ENCODE measurements at places on chromosomes 7 and 10.

GRCh38 chr7:42699380-42700178 is 212.3 kb downstream of the C7orf25 start:
- peaks cover 7% of the 10 kb centered on the region for H3K4me1 ChIP-seq
- H3K27ac ChIP-seq = peak overlapping the region; percentile 28
- no peaks in the 10 kb centered on the region for H3K27me3 ChIP-seq
- no peaks in the 10 kb centered on the region for H3K36me3 ChIP-seq
- no peak for DNase-seq

DNA sequence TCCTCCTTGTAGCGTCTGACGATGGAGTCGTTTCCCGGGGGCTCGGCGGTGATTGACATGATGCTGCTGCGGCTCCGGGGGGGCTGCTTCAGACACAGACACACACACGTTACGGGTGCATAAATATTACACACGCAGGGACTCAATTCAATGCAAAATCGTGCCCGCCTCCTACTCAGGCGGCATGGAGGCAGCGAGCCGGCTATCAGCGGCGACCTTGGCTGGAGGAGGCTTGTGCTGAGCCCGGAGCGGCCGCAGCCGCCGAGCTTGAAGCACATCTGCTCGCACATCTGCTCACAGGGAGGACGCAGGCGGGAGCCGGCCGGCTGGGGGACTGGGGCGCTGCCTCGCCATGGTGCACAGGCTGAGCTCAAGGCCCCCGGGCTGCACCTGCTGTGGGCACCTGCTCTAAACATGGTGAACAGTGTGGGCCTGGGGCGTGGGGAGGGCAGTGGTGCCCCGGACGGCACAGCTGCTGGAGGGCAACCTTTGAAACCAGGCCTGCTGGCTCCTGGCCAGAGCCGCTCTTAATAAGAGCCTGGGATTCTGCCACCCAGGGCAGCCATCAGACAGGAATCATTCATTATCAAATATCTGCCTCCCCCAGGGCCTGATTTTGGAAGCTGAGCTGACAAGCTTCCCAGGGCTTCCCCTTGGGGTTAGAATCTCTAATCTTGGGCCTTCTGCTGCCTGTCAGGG is 84.7 kb upstream of the GNA12 start:
- peak; percentile 64 for DNase-seq
- H3K4me3 ChIP-seq = no peak overlapping the region
- no peaks in the 10 kb centered on the region for H3K27me3 ChIP-seq
- H3K4me1 ChIP-seq = no peaks in the 10 kb centered on the region
- no peak overlapping the region for H3K27ac ChIP-seq
- H3K36me3 ChIP-seq = no peaks in the 10 kb centered on the region

GRCh38 chr10:7438196-7438986 is 27.6 kb upstream of the SFMBT2 start:
- peaks cover 59% of the 10 kb centered on the region for H3K27me3 ChIP-seq
- H3K4me3 ChIP-seq = no peak overlapping the region
- peaks cover 3% of the 10 kb centered on the region for H3K4me1 ChIP-seq
- H3K27ac ChIP-seq = no peak overlapping the region

DNA sequence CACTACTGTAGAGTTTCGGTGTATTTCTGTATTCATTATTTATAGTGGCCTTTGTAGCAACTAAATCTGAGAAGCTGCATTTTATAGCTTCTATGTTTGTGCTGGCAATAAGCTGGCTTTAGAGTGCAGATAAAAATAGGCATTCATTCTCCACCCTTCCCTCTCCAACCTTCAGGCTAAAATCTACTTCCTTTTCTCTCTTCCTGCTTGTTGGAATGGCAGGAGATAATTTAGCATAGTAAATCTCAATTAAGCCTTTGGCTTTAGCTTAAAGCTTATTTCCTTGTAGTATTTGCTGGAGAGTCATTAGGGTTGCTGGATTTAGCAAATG is 58.5 kb downstream of the CPVL start:
- no peaks in the 10 kb centered on the region for H3K27me3 ChIP-seq
- peaks cover 12% of the 10 kb centered on the region for H3K4me1 ChIP-seq
- H3K4me3 ChIP-seq = no peak overlapping the region
- no peak overlapping the region for H3K27ac ChIP-seq

GRCh38 chr10:89079961-89080360 is 89.4 kb downstream of the FAS start:
- H3K27me3 ChIP-seq = no peaks in the 10 kb centered on the region
- no peak overlapping the region for H3K4me3 ChIP-seq
- H3K4me1 ChIP-seq = no peaks in the 10 kb centered on the region
- no peak overlapping the region for H3K27ac ChIP-seq

- no peaks in the 10 kb centered on the region for H3K36me3 ChIP-seq
- H3K27me3 ChIP-seq = peaks cover 14% of the 10 kb centered on the region
- no peaks in the 10 kb centered on the region for H3K4me1 ChIP-seq
- no peak overlapping the region for H3K27ac ChIP-seq
- DNase-seq = no peak
Observed at GRCh38 chr10:49277973-49278372, 21.0 kb upstream of the C10orf71 start.

- no peak overlapping the region for H3K27ac ChIP-seq
- H3K27me3 ChIP-seq = no peaks in the 10 kb centered on the region
- no peaks in the 10 kb centered on the region for H3K4me1 ChIP-seq
- H3K4me3 ChIP-seq = no peak overlapping the region
- no peaks in the 10 kb centered on the region for H3K36me3 ChIP-seq
Observed at GRCh38 chr7:41763626-41764025, 60.7 kb upstream of the INHBA start.

- H3K27ac ChIP-seq = no peak overlapping the region
- peak; percentile 55 for DNase-seq
- H3K4me3 ChIP-seq = no peak overlapping the region
- no peaks in the 10 kb centered on the region for H3K27me3 ChIP-seq
- peaks cover 19% of the 10 kb centered on the region for H3K36me3 ChIP-seq
Observed at GRCh38 chr10:96577069-96577468, 9.7 kb downstream of the TM9SF3 start.

DNA sequence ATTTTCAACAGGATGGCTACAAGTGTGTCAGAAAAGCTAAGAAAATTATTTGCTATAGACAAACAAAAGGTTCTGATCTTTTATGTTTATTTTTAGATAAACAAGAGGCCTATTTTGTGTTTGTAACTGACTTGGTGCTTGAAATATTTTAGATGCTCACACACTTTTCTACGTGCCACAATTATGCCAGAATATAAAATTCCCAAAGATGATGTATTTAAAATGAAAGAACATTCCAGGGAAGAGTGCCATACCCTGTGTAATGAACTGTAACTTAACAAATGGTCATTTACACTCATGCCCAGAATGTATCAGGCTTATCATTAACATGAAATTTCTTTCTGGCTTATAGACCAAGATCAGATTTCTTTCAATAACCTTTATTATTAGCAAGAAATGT is 144.9 kb upstream of the MTPN start:
- no peak overlapping the region for H3K27ac ChIP-seq
- no peaks in the 10 kb centered on the region for H3K36me3 ChIP-seq
- no peaks in the 10 kb centered on the region for H3K27me3 ChIP-seq
- no peaks in the 10 kb centered on the region for H3K4me1 ChIP-seq

DNA sequence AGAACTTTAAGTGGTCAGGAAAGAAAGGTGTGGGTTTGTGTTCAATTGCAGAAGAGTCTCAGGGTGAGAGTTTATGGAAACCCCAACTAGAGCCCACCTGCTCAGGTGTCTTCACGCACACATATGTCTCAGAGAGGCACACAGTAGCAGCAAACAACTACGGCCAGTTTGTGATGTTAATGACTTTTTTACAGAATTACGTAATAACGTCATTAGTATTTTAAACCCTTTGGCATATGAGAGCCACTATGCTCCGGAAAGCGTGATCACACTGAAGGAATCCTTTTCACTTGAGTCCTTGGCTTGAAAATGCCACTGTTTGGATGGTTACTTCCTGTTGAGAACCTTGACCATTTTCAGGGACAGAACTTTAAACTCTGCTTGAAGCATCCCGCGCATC is 204.0 kb downstream of the PTPRN2 start:
- no peaks in the 10 kb centered on the region for H3K27me3 ChIP-seq
- H3K4me1 ChIP-seq = no peaks in the 10 kb centered on the region
- no peak overlapping the region for H3K4me3 ChIP-seq

- no peak overlapping the region for H3K27ac ChIP-seq
- H3K27me3 ChIP-seq = no peaks in the 10 kb centered on the region
- no peaks in the 10 kb centered on the region for H3K36me3 ChIP-seq
- H3K4me3 ChIP-seq = no peak overlapping the region
- H3K4me1 ChIP-seq = peaks cover 26% of the 10 kb centered on the region
Observed at GRCh38 chr7:73988197-73988596, 39.8 kb upstream of the ELN start.

All from stomach (tissue), 19 donors.